ENCODE measurements at places on chromosomes 4 and X.
A peak's percentile ranks its signal among the peaks of the same experiment; 100 is the strongest.

DNA sequence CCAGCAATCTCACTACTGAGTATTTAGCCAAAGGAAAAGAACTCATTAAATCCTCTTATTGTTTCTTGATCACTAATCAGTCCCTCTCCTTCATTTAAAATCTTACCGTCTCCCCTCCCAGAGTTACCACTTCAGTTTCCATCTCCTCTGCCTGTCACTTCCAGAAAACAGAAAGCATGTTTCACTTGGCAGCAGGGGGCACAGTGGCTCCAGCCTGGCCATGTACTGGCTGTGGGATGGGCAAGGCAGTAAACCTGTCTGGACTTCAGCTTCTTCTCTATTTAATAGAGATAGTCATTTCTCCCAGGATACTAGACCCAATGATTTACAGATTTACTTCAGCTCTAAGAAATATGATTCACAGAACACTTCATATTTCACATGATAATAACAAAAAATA, 63.2 kb downstream of the CD40LG start:
- peak; percentile 26 for DNase-seq

DNA sequence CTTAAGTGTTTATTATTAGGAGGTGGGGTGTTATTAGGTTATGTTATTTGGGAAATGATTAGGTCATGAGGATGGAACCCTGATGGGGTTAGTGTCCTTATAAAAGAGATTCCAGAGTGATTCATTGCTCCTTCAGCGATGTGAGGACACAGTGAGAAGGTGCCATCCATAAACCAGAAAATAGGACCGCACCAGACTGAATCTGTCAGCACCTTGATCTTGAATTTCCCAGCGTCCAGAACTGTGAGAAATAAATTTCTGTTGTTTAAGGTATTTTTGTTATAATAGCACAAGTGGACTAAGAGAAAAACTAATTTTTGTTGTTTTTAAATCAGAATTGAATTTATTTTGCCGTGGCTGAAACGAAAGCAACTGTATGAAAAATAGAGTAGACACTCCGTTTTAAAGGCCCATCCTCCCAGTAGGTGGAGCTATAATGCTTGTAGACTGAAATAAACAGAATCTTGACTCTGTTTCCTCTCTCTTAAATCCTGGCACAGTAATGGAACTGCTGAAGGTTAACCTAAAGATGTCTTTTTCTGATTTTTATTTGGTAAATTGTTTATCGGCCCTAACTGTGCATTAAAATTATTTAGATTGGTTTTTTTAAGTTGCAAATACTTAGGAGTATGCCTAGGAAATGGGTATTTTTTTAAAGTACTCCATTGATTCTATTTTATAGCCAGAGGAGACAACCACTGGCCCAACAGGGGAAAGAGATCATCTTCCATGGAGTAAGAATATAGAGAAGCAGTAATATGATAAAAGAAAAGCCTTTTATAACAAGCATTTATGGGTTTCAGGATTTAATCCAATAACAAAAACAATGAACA, 133.2 kb upstream of the ADAMTS3 start:
- DNase-seq, result peak; percentile 44

GRCh38 chr4:144591401-144591800, 54.6 kb upstream of the HHIP start:
- no peak for DNase-seq

GRCh38 chr4:131526686-131527085, 1622.4 kb upstream of the PCDH10 start:
- DNase-seq, result no peak

- DNase-seq, result no peak
These were observed 43.8 kb downstream of the GLRA2 start for GRCh38 chrX:14573161-14573560.

GRCh38 chrX:74452199-74452481, 30.8 kb downstream of the SLC16A2 start:
- no peak for DNase-seq

DNA sequence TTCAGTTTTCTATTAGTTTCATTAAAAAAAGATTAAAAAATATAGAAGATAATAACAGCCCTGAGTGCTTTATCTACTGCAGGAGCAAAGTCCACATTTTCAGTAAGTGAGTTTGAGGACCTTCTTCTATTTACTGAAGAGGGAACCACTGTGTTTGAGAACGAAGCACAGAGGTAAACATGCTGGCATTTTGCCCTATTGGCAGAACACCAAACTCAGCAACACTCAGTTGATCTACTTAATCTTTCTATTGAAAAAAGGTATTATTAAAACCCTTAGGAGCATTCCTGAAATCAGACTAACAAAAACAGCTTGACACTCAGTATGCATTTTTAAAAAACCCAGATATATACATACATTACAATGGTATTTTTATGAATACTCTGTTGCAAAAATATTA, 1496.7 kb downstream of the TECRL start:
- no peak for DNase-seq

GRCh38 chr4:99614491-99614890, 39.9 kb downstream of the MTTP start:
- no peak for DNase-seq

GRCh38 chrX:40374486-40374885, 206.3 kb upstream of the ATP6AP2 start:
- DNase-seq, result no peak

- no peak for DNase-seq
These were observed 70.1 kb upstream of the SH3RF1 start for GRCh38 chr4:169340834-169341233.

GRCh38 chrX:44931441-44931973, 58.5 kb downstream of the KDM6A start:
- no peak for DNase-seq

- DNase-seq, result peak; percentile 12
These were observed 39.5 kb downstream of the TMEM165 start for GRCh38 chr4:55435141-55435841.

- DNase-seq, result no peak
These were observed 165.0 kb downstream of the FHIP1A start for GRCh38 chr4:151573945-151574344.

GRCh38 chr4:4633431-4633830, 91.6 kb upstream of the STX18 start:
- DNase-seq, result no peak

- DNase-seq, result no peak
These were observed 41.2 kb downstream of the TMA16 start for GRCh38 chr4:163535657-163536056.

GRCh38 chr4:27350161-27350560, 489.5 kb downstream of the STIM2 start:
- DNase-seq, result no peak

DNA sequence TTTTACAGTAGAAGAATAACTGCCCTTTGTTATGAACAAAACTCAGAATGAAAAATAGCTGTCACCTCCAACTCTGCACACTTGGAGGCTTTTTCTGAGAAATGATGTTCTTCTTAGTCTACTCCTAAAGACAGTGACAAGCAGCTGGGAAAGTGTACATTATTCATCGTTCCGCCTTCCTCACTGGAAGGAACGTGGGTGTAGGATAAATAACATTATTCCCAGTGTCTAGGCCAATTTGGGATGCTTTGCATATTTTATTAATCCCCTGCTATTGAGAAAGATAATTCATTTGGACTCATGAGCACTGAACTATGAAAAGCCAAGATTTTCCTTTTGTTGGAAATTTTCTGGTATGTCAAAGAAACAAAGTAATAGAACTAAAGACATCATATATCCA, 87.8 kb downstream of the VCX2 start:
- DNase-seq, result no peak

DNA sequence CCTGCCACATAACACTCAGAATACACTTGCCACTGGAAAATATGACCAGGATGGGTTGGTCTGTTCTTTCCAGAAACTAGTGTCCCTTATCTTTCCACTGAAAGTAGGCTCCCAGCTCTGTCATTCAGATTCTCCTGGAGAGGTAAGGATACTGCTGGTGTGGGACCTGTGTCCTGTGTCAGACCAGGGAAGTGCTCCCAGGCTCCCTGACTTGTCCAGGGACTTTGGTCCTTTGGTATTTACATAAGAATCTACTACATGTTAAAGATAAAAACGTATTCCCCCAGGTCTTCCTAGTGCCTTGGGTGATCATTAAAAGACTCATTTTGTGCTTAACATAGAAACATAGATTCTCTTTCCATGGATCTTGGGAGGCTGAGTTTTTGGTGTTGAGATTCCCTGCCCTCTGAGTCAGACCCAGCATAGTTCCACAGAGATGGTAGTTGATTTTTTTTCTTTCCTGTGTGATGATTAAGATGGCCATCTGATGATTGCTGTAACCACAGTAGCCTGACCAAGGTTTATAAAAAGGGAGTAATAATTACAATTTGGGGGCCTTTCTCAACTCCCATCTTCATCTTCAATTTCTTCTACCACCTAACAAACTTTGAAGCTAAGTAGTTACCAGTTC, 159.8 kb upstream of the JADE1 start:
- DNase-seq, result no peak

GRCh38 chr4:87103086-87103485, 117.3 kb downstream of the KLHL8 start:
- DNase-seq, result peak; percentile 23

GRCh38 chrX:7086384-7086783, 61.1 kb upstream of the STS start:
- no peak for DNase-seq

- no peak for DNase-seq
These were observed 35.8 kb downstream of the UNC5C start for GRCh38 chr4:95513022-95513421.

DNA sequence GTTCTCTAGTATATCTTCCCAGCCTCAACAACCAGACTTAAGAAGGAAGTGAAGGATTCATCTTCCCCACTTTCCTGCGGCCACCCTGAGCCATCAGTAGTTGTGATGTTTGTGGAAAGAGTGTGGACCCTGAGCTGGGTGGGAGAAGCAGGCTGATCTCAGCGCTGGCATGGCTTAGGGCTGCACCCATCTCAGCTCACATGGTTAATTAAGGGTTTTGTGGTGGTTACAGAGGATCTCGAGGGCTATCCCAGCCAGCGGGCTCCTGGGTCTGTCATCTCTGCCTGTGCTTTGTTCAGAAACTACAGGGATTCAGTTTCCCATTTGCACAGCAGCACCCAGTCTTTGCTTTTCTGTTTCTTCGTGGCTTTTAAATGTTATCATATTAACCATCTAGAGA, 163.4 kb downstream of the PTTG2 start:
- DNase-seq, result no peak

DNA sequence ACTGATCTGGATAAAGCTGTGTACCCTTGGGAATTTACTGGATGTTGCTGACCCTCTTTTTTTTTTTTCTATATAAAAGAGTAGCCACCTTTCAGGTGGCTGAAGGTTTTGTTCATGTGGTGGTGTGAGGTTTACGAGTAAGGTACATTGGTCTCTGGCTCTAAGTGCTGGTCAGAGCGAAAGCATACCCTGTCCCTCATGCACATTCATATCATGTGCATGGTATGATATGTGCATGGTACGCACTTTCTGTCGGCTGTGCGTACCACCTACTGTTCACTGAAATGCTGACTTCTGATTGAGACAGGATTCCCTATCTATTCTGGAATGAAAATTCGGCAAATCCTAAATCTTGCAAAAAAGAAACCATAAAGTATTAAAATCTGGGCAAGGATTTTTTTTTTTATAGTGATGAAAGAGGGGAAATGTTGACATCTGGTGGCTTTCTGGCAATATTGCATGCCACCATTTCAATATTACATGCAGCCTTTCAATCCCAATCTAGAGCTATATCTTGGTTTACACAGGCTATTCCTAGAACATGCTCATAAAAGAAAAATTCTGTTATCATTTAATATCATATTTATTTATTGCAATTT, 32.8 kb downstream of the FAM149A start:
- DNase-seq, result peak; percentile 12

DNA sequence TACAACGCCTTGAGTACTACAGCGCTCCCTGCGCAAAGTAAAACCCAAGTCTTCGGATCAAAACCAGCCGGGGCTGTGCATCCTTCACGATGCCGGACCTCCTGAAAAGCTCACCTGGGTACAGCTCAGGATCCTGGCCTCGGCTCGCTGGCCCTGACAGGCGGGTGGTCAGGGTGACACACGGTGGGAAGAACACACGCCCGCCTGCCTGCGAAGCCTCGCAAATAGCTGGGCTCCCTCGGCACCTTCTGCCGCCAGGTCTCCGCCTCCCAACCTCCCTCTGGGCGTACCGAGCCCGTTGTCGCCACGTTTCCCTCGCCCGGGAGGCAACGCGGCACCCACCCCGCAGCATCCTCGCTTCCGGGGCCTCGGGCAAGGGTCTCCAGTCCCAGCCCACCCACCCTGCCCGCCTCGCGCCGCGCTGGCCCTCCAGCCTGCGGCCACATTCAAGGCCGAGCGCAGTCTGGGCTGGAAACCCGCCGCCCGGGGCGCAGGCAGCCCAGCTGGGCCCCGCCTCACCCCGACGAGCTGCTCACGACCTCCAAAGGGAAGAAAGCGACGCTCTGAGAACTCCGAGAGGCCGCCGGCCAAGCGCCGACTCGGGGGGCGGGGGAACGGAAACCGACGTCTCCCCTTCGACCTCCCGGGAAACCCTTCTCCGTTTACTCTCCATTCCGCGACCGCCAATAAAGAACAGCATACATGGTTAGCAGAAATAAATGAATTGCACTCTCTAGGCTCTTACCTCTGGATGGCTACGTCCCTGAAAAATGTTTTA, 511 bp downstream of the PPM1K start:
- DNase-seq, result peak; percentile 75

GRCh38 chr4:152255437-152255836, 280.5 kb downstream of the FBXW7 start:
- peak; percentile 67 for DNase-seq

- DNase-seq, result no peak
These were observed 268.6 kb upstream of the SLIT2 start for GRCh38 chr4:19983072-19983471.

- DNase-seq, result no peak
These were observed 1601.9 kb upstream of the ADGRL3 start for GRCh38 chr4:59598330-59598618.

- no peak for DNase-seq
These were observed at the start of gene TEX13C for GRCh38 chrX:125319646-125320521. TSS of gene TEX13C (plus strand) at chrX:125319871. CDS start at chrX:125320120, 249 bp downstream.

- DNase-seq, result no peak
These were observed 43.2 kb upstream of the AR start for GRCh38 chrX:67500617-67501016.

DNA sequence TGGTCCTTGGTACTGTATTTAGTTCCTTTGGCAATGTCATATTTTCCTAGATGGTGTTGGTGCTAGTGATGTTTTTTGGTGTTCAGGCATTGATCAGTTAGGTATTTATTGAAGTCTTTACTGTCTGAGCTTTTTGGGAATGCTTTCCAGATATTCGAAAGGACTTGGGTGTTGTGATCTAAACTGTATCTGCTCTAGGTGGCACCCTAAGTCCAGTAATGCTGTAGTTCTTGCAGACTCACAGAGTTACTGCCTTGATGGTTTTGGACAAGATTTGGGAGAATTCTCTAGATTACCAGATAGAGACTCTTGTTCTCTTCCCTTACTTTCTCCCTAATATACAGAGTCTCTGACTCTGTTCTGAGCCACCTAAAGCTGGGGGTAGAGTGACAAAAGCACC, 513.6 kb upstream of the PITX2 start:
- DNase-seq, result no peak

DNA sequence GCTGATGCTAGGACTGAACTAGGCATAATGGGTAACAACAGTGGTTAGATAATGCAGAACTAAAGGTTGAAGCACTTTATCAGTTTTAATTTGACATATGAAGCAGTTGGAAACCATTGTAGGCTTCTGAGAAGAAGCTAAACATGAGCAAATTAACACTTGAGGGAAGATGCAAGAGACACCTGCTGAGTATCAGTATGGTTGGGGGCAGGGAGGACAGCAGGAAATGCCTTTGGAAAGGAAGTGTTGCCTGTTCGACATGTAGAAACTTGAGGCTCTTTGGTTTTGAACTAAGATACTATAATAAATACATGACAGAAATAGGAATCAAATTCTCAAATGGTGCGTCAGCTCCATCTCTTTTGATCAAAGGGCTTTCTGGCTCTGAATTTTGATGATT, 115.6 kb downstream of the FHIP1A start:
- DNase-seq, result no peak

GRCh38 chrX:117532339-117532738, 584.3 kb downstream of the KLHL13 start:
- no peak for DNase-seq

All from CD4-positive, alpha-beta T cell treated with Interleukin-10 for 1 hour (primary cell).